NCI-H1105 treated with DMSO at 0.1 percent for 48 hours (cell line): ENCODE measurements at places on chromosomes 2 and 18.
A peak's percentile ranks its signal among the peaks of the same experiment; 100 is the strongest.

- DNase-seq: no peak
Observed at GRCh38 chr2:43224131-43224570, 2.3 kb downstream of the ZFP36L2 start.

DNA sequence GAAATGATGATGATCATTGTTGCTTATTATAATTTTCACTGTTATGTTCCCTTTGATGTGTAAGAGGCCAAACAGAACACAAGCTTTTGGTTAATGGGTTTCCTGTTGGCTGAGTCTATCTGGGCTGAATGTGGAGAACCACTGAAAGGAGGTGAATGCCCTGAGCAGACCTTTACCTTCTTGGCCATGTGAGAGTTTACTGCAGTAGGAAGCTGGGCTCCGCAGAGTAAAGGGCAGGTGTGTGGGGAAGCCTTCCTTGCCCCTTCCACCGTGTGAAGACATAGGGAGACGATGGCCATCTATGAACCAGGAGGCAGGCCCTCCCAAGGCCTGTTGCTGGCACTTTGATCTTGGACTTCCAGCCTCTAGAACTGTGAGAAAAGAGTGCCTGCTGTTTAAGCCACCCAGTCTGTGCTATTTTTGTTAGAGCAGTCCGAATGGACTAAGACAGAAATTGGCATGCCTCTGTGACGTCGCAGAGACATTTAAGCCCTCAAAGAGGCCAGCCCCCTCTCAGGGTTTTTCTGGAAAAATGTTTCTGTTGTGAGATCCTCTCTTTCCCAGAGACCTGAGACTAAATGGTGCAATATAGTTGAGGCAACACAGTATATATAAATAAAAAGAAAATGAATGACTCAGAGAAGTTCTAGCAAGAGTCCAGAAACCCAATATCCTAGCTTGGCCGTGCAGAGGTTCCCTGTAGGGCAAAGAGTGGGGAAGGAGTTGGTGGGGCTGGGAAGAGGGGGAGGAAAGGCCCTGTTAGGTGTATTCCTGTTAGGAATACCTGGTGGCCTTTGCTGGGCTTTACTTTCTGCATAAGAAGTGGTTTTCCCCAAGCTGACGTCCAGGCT is 121.9 kb upstream of the LGALSL start:
- no peak for DNase-seq

DNA sequence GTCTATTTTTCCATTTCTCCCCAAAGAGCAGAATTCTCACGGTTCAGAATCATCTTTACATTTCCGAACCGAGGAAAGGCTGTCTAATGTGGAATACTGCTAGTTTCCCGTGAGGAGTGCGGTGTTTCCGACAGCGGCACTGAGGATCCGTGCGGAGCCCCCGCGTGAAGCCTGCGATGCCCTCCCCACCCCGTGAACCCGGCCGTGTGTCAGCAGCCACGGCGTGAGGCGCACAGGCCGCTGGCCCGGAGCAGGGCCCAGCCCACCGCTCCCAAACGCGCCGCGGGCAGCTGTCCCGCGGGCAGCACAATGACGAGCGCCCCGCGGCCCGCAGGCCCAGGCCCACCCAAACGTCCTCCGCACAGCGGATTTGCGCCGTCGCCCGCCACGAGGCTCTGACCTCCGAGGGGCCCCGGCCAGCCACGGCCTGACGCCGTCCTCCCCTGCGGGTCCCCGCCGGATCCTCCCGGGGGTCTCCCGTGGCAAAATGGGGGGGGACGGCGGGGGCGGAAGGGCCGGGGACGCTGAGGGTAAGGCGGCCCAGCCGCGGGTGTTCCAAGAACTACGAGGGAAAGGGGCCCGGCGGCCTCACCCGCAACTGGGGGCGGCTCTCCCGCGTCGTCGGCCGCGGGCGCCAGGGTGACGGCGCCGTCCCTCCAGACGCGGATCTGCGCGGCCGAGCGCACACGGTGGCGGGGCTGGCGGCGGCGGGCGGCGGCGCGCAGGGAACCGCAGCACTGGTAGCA is 796 bp downstream of the SPIRE1 start:
- peak; percentile 9 for DNase-seq

- DNase-seq: no peak
Observed at GRCh38 chr2:120287183-120288015, 34.7 kb downstream of the RALB start.

DNA sequence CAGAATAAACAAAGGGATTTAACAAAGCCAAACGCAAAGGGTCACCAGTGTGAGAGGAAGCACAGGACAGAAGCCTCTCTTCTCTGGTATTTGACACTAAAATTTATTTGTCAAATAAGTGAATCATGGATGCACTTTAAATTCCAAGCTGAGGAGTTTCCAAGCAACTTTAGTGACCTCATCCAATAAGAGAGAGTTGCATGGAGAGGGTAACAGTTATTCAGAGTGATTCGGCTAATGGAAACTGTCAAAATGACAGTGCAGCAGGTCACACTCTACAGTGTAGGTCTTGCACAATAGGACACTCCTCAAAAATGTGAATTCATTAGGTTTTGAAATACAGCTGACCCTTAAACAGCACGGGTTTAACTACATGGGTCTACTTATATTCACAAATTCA is 103.9 kb upstream of the ACVR1C start:
- DNase-seq: no peak

DNA sequence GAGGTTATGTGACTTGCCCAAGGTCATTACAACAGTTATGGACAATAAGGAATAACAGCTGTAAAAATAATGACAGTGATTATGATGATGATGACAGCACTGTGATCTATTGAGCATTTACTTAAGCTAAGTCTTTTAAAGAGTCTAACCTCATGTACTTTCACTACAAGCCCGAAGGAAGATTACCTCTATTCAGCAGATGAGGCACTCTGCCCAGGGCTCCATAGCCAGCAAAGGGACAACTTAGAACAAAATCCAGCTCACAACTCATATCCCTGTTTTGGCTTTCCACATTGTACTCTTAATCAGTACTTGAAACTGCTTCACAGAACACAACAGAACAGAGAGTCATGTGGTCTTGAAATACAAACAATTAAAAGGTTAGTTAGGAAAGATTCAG is 290.2 kb downstream of the ZNF385B start:
- DNase-seq: no peak

DNA sequence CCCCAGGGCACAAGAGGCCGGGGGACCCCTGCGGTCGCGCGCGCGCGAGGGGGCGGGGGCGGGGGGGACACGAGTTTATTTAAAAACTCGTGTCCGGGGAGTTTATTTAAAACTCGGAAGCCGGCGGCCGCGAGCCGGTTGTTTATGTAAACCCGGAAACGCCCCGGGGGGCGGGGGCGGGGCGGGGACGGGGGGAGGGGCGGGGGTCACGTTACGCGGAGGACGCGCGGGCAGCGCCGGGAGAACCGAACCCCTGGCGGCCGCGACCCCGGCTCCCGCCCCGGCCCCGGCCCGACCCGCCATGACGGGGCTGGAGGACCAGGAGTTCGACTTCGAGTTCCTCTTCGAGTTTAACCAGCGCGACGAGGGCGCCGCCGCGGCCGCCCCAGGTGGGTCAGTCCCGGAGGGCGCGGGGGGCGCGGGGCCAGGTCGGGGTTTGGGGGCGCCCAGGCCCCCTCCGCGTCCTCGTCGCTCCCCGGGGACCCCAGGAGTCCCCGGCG is 4.4 kb downstream of the NFATC1 start:
- DNase-seq: peak; percentile 5

GRCh38 chr2:177147834-177148445 is 64.7 kb upstream of the HNRNPA3 start:
- DNase-seq: no peak

DNA sequence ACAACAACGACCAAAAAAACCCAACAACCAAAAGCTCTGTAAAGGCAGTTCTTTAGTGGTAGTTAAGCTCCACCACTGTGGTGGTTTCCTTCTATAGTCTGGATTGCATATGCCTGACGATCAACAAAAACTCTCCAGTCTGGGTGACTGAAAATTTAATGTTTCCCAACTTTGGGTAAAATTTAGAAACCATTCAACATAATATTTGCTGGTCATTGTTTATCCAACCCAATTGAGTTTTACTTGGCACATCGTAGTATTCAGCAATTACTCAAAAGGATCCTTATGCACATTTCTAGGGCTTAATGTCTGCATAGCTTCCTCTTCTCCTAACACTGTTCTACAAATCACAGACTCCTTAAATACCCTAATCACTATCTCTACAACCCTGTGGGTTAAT is 1080.2 kb upstream of the NRXN1 start:
- no peak for DNase-seq

GRCh38 chr2:110871637-110872036 is 139.3 kb downstream of the ACOXL start:
- no peak for DNase-seq

GRCh38 chr2:95024960-95025405 is 525 bp upstream of the MAL start:
- no peak for DNase-seq

- no peak for DNase-seq
Observed at GRCh38 chr2:176931588-176932563, 280.7 kb upstream of the HNRNPA3 start.

DNA sequence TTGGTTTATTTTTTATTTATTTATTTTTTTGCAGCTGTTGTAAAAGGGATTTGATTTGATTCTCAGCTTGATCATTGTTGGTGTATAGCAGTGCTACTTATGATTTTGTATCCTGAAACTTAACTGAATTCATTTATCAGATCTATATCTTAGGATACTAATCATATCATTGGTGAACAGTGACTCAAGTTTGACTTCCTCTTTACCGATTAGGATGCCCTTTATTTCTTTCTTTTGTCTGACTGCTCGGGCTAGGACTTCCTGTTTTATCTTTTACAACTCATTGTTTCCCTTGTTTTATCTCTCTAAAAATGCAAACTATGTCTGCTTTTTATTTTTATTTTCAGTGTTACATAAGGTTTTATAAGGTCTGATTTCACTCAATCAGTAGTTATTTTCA is 23.6 kb downstream of the SP100 start:
- no peak for DNase-seq

- no peak for DNase-seq
Observed at GRCh38 chr2:230924092-230924469, 961 bp downstream of the GPR55 start.

DNA sequence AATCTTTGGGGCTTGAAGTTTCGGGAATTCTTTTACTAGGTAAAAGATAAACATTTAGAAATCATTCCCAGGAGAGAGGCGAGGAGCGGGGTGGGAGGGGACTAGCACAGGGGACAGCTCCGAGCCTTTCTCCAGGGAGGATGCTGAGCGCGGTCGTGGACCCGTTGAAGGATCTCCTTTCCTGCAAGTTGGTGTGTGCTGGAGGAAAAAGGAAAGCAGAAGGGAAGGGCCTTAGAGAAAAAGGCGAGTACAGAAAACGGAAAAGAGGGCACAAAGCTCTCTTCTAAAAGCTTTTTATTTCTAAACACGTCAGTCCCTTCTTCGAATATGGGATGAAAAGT is 640 bp downstream of the SLC39A6 start:
- peak; percentile 29 for DNase-seq

GRCh38 chr2:237101118-237101979 is 15.7 kb downstream of the COPS8 start:
- no peak for DNase-seq

GRCh38 chr2:79833235-79833878 is 320.5 kb downstream of the CTNNA2 start:
- DNase-seq: no peak

GRCh38 chr2:101883860-101884259 is 107.9 kb upstream of the IL1R2 start:
- no peak for DNase-seq

GRCh38 chr2:37882036-37882435 is 43.1 kb upstream of the RMDN2 start:
- no peak for DNase-seq
